Suprapubic skin (tissue), 4 donors: ENCODE measurements at places on chromosomes 12 and 14. TPM values are rescaled to one million over a fixed set of nuclear protein-coding genes. Genes with fewer than 3 reads are reported as not detected.

The B3GNT4 gene
- total RNA-seq, result 12.9 TPM

The FGF23 gene
- not detected for total RNA-seq

DNA sequence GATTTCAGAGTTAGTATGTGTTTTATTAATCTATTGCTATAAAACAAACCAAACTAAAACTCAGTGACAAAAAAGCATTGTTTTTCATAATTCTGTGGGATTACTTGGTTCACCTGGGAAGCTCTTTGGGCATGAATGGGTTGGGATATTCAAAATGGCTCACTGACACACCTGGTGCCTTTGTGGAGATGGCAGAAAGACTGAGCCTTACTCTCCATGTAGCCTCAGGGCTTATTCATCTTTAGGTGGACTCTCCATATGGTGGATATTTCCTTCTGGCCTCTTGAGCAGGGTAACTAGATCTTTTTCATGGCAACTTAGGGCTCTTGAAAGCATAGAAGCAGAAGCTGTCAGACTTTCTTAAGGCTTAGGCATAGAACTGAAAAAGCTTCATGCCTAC lies 1102.8 kb upstream of the SEL1L start:
- no peaks in the 10 kb centered on the region for H3K27me3 ChIP-seq
- no peaks in the 10 kb centered on the region for H3K4me1 ChIP-seq
- H3K36me3 ChIP-seq, result no peaks in the 10 kb centered on the region
- no peak overlapping the region for H3K4me3 ChIP-seq
- no peak for DNase-seq

DNA sequence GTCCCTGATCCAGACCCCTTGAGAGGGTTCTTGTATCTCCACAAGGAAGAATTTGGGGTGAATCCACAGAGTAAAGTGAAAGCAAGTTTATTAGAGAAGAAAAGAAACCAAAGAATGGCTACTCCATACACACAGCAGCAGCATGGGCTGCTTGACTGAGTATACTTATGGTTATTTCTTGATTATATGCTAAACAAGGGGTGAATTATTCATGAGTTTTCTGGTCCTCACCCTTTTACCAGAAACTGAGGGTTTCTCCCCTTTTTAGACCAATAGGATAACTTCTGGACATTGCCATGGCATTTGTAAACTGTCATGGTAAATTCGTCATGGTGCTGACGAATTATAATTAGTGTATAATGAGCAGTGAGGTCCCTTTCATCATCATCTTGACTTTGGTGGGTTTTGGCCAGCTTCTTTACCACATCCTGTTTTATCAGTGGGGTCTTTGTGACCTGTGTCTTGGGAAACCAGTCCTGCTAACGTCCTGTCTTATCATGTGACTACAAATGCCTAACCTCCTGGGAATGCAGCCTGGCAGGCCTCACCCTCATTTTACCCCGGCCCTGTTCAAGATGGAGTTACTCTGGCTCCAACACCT lies 121.9 kb downstream of the SPTSSA start:
- no peaks in the 10 kb centered on the region for H3K4me1 ChIP-seq
- DNase-seq, result no peak
- no peak overlapping the region for H3K4me3 ChIP-seq
- no peaks in the 10 kb centered on the region for H3K27me3 ChIP-seq
- no peak overlapping the region for H3K27ac ChIP-seq

DNA sequence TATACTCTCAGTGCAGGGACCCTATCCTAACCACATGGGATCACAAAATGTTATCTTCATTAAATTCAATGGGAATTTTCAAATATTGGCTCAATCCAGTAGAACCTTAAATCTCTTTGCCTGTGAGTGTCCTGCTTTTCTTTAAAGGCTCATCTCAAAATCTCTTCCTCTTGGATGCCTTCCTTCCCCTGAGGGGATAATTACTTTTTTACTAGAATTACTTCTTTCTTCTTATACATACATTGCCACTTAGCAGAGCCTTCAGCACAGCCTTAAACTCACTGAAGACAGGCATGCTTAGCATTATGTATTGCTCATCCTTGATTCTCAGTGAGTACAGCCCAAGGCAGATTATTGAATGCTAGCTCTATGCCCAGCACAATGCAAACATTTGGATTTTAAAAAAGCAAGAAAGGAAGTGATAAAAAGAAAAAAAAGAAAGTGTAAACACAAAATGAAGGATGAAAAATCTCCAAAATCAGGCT lies 1918.0 kb upstream of the FLRT2 start:
- no peaks in the 10 kb centered on the region for H3K27me3 ChIP-seq
- no peak overlapping the region for H3K27ac ChIP-seq
- no peaks in the 10 kb centered on the region for H3K4me1 ChIP-seq
- H3K36me3 ChIP-seq, result no peaks in the 10 kb centered on the region
- H3K4me3 ChIP-seq, result no peak overlapping the region

DNA sequence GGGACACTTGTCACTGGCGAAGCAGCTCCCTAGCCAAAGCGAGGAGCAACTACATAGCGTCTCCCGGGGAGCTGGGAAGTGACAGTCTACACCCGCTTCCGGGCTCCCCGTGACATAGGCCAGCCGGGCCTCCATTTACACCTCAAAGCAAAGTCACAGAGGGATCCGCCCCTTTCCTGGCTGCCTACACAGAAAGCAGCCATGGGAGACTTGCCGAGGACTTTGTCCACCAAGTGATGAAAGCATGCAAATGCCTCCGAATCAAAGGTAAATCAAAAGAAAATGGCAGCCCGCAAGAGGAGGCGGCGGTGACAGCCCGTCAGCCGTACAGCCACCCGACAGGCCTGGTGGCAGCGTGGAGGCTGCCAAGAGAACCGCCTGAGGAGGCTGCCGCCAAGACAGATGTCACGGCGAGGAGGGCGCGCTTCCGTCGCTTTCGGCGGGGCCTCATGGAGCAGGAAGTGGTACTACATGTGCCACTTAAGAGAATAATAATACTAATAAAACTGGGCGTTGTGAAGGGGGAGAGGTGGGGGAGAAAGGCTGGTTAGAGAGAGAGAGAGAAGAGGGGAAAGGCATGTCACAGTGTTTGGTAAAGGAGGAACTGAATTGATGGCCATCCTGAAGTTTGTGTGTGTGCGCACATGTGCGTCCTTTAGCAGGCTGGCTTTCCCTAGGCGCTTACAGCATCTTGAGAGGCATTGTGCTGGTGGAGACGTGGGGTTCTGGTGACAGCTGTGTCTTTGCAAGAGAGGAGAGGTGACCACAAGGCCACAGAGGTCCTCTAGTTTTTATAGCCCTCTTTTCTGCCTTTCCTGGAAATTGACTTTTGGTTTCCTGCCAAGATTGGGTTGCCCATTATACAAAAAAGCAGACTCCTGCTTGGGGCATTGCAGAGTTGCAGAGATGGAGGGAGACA lies 661.7 kb downstream of the VRK1 start:
- H3K4me3 ChIP-seq, result peak overlapping the region; percentile 44
- peaks cover 17% of the 10 kb centered on the region for H3K4me1 ChIP-seq
- DNase-seq, result peak; percentile 54

DNA sequence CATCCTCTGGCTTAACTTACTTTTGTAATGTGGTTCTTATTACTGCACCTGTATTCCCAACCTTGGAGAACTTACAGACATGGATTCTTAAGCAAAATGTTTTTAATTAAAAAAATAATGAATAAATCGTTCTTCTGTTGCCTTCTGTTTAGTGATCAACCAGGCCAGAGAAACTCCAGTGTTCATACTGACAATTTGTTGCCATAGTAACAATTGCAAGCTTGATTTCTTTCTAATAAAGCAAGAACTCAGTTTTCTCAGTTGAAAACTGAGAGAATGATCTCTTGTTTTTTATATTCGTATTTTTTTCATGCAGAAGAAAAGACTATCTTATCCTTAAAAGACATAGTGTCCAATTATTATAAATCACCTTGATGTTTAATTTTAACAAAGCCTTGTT lies 106.5 kb upstream of the LMNTD1 start:
- H3K36me3 ChIP-seq, result no peaks in the 10 kb centered on the region
- peaks cover 9% of the 10 kb centered on the region for H3K4me1 ChIP-seq
- no peak overlapping the region for H3K4me3 ChIP-seq
- H3K27me3 ChIP-seq, result no peaks in the 10 kb centered on the region
- H3K27ac ChIP-seq, result no peak overlapping the region
- no peak for DNase-seq

DNA sequence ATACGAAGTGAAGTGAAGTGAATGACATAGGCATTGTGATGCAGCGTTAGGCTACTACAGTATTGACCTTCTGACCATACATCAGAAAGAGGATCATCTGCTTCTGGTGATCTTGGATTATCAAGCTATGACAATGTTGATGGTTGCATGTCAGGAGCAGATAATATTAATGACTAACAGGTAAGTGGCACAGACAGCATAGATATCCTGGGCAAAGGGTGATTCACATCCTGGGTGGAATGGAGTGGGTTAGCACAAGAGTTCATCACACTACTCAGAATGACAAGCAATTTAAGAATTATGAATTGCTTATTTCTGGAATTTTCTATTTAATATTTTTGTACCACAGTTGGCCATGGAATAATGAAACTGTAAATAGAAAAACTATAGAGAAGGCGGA lies 397.9 kb upstream of the ATP2B1 start:
- DNase-seq, result no peak
- H3K4me1 ChIP-seq, result no peaks in the 10 kb centered on the region
- H3K36me3 ChIP-seq, result no peaks in the 10 kb centered on the region

The COA8 gene
- total RNA-seq, result 17.1 TPM

The SPIC gene
- not detected for total RNA-seq

The ADAM21 gene
- not detected for total RNA-seq

The BDKRB2 gene
- total RNA-seq, result 17.9 TPM

DNA sequence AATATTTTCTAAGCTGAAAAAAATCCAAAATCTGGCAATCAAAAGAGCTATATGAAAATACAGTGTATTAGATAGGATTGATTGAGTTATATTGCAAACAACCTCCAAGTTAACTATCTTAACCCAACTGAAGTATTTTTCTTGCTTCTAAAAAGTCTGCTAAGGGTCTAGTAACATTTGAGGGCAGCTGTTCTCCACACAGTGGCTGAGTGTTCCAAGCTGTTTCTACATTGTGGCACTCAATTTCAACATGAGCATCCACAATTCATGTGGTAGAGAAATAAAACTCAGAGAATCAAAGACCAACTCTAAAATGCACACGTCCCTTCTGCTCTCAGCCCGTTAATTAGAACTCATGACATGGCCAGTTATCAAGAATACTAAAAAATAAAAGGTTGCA lies 340.0 kb downstream of the C12orf50 start:
- no peaks in the 10 kb centered on the region for H3K36me3 ChIP-seq
- no peak for DNase-seq
- H3K4me3 ChIP-seq, result no peak overlapping the region
- H3K27ac ChIP-seq, result no peak overlapping the region
- H3K27me3 ChIP-seq, result no peaks in the 10 kb centered on the region

DNA sequence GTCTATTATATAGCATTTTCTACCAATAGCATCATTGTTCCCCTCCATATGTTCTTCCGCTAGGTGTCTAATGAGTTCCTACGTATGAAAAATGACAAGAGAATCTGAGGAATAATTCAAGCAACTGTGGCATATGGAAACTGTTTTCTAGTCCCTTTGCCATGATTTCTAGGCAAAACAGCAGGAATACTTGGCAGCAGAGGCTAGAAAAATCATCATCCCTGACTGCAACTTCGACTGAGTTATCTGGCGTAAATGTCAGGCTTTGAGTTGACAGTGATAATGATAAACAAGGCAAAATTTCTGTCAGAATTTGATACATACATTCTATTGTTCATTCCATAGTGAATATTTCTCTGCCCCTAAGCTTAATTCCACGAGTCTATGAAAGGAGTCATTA lies 572.8 kb upstream of the USP15 start:
- no peak overlapping the region for H3K27ac ChIP-seq
- H3K27me3 ChIP-seq, result no peaks in the 10 kb centered on the region
- no peak overlapping the region for H3K4me3 ChIP-seq
- DNase-seq, result no peak

The RTN1 gene
- 7.5 TPM for total RNA-seq
